ENCODE measurements at places on chromosomes 16 and 17. TPM values are rescaled to one million over a fixed set of nuclear protein-coding genes. Genes with fewer than 3 reads are reported as not detected.

The MMD gene
- total RNA-seq, result 9.4 TPM

The TNFRSF12A gene
- 303 TPM for total RNA-seq

The ADAD2 gene
- total RNA-seq, result not detected

The MYL11 gene
- total RNA-seq, result not detected

The CCDC200 gene
- not detected for total RNA-seq

The HOXB5 gene
- total RNA-seq, result under 0.01 TPM

All from epithelial cell of umbilical artery (primary cell).